ENCODE measurements at places on chromosomes 4 and X.

DNA sequence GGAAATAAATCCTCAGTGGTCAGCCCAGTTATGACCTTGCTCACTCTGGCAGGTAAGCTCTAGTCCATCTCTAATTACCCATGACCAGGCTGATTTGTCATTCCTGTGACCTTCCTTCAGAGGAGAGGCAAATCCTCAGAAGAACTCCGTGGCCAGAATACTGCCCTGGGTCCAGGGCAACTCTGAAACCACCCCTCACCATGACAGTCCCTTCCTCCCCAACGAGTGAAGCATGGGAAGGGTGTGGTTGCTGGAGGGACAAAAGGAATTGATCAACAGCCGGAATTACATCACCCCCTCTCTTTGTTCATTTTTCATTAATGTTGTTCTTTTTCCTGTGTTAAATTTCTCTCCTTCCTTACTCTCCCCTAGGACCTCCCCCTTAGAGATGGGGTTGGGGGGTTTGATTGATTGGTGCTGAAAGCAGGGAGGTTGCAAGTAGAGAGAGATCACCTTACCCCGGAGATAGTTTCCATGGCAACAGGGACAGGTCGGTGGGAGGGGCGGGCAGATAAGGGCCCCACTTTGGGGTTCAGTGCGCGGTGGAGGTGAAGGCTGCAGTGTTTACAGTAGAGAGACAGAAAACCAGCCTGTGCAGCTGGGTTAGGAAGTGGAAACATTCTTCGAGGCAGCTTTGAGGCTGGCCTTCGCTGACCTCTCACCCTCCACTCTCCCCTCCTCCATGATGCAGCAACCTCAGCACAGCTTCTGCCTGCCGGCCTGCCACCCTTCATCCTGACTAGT, 647.4 kb downstream of the BCOR start:
- DNase-seq, result no peak

DNA sequence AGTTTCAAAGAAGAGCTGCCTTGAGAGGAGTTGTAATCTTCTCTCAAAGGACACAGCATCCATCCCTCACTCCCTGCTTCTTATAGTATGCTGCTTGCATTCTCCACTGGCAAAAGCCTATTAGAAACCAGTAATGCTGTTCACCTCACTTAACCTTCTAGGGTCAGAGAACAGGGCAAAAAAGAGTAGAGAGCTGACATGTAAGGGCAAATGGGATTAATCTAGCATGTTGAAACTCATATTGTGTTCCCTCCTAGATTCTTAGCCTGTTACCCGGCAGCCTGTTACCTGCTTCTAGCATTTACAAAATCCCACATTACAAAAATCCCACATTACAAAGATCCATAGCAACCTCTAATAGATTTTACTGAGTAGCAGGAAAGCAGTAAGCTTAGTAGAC, 244.7 kb downstream of the SLC7A11 start:
- DNase-seq, result no peak

DNA sequence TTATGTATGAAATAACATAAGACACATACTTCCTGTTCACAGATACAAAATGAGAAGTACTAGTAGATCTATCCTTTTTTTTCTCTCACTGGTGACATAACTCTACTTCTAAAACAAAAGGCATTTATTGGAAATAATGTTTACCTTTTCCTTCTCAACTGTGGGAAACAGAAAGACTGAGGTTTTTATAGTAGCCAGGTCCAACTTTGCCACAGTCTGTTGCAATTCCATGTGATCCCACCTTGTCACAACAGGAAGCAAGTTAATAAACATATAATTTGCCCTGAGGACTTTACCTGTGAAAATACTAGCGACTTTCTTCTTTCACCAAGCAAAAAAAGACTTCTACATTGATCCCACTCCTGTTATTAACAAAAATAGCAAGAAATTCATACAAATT, 475.8 kb downstream of the PDGFC start:
- DNase-seq, result no peak

- DNase-seq, result no peak
Measured at GRCh38 chr4:151703401-151703800, 57.4 kb downstream of the GATB start.

- no peak for DNase-seq
Measured at GRCh38 chr4:110474481-110474880, 1.5 kb upstream of the ENPEP start.

GRCh38 chr4:145786261-145786660, 106.3 kb downstream of the C4orf51 start:
- DNase-seq, result no peak

- no peak for DNase-seq
Measured at GRCh38 chrX:71250841-71251240, 3.1 kb downstream of the ZMYM3 start.

GRCh38 chr4:148926276-148927260, 484.4 kb upstream of the NR3C2 start:
- DNase-seq, result no peak

DNA sequence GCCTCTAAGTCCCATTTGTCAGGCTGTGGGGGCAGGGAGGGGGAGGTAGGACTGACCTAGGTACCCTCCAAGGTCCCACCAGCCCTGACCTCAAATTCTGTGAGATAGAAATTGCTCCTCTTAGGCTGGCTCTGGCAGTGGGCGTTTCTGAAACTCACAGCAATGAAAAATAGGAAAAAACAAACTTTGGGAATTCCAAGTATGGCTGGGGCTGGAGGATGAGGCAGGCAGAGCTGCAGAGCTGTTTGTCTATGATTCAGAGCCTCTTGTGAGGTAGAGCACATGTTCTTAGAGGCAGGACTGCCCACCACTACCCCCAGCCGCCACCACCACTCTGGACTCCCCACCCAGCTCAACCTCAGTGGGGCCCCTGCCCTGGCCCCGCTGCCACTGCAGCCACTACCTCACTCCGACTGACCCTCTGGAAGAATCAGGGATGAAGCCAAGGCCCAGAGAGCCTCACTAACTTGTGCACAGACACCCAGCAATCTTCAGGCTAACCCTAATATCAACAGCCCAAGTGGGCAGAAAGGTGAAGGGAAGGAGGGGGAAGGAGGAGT, 98.2 kb downstream of the PJA1 start:
- DNase-seq, result no peak

DNA sequence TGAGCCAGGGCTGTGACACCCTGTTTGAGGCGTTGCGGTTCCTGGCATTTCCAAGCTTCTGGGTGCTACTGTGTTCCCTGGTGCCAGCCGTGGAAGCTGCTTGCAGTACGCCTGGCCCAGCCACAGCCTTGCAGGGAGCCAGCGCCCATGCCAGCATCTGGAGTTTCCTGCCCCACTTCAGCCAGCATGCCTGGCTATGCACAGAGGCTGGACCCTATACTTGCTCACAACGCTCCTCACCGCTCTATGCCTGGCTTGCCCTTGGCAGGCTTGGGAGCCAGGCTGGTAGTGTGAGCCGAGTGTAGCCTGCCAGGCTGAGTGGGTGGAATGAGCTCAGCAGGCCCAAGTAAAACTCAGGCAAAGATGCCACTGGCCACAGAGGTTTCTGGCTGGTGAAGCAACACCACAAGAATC, 22.4 kb downstream of the PRRG1 start:
- no peak for DNase-seq

DNA sequence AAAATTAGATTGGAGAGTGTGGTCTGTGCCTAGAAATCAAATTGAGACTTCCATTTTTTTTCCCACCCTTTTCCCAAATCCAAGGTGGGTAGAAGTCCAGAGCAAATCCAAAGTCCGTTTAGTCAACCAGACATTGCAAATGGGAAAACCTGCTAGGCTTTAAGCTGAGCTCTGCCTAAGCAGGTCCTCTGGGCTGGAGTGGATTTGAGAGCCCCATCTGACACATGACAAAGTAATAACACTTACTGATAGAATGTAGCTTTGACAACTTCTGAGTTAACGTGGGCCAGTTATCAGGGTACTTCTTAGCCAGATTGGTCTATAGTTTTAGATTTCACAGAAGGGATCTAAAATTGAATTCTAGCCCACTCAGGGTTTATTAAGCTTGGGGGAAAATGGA, 242.3 kb downstream of the GALNTL6 start:
- DNase-seq, result no peak

GRCh38 chr4:185437809-185438208, 12.0 kb upstream of the UFSP2 start:
- no peak for DNase-seq

- no peak for DNase-seq
Measured at GRCh38 chrX:4243759-4244158, 530.3 kb upstream of the PRKX start.

GRCh38 chr4:161642708-161643107, 521.1 kb downstream of the FSTL5 start:
- DNase-seq, result no peak

Measured in stimulated activated CD4-positive, alpha-beta T cell treated with anti-CD3 and anti-CD28 coated beads, TNF-alpha, amount 100 ng/mL, for 4 hours (primary cell).